ENCODE measurements at places on chromosomes 2 and 18.
A peak's percentile ranks its signal among the peaks of the same experiment; 100 is the strongest.

- no peak for DNase-seq
Measured at GRCh38 chr2:100894105-100894795, 74.3 kb downstream of the NPAS2 start.

GRCh38 chr18:30328839-30329238 is 713.7 kb downstream of the DSC3 start:
- no peak for DNase-seq

DNA sequence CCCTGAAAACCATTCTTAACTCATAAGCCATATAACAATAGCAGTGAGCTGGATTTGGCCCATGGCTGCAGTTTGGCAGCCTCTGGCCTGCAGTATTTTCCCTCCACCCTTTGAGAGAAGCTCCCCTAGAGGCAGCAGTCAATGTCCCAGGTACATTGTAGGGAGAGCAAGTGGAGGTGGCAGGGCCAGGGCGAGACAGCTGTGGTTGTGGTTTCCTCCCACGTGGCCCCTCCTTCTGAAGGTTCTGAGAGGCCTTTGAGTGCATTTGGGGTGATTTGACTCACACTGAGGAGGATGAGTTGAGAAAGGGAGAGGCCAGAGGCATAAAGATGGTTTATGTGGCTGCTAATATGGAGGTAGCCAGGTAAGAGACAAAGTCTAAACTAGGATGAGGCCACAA is 45.5 kb upstream of the LDAH start:
- peak; percentile 46 for DNase-seq

- DNase-seq, result peak; percentile 81
Measured at GRCh38 chr18:13464432-13465123, 246.0 kb downstream of the LDLRAD4 start.

DNA sequence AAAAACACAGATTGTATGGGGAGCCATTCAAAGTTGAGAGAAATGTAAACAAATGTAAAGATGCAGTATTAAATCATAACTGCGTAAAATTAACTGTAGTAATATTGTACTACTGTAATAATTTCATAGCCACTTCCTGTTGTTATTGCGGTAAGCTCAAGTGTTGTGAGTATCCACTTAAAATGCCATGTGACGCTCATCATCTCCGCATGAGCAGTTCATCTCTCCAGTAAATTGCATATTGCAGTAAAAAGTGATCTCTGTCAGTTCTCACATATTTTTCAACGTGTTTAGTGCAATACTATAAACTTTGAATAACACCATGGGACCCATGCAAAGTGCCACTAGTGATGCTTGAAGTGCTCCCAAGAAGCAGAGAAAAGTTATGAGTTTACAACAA is 41.8 kb upstream of the SP3 start:
- DNase-seq, result no peak

- no peak for DNase-seq
Measured at GRCh38 chr18:30682672-30683071, 359.9 kb downstream of the DSC3 start.

DNA sequence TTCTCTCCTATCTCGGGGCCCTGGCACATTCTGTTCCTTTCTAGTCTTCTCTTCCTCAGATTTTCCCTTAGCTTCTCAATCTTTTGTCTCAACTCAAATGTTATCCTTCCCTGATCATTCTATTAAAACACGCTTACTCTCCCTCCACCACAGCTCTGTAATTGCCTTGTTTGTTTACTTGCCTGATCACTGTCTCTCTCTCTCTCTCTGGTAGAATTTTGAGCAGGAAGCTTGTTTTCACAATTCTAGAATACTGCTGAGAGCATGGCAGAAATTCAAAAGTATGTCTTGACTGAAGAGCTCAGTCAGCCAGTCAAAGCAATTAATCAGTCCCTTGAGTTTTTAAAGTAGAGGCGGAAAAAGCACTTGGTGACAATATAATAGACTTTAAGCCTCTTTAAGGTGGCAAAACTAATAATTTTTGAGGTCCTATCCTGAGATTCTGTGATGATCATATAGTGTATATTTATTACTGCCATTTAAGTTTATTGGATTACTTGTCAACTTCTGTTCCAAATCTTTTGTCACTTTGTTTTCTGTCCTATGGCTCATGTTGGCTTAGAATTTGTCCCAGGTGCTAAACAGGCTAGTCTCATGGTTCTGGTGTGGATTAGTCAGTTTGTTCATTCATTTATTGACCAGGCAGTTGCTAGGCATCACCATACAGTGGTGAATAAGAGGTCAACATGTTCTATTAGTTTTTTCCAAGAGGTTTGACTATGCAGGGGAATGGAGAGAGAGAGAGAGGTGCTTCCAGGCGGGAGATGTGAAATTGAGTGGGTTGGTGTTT is 2.3 kb downstream of the PSMD1 start:
- DNase-seq, result no peak

- DNase-seq, result peak; percentile 28
Measured at GRCh38 chr2:231605607-231606091, 13.0 kb downstream of the TEX44 start.

DNA sequence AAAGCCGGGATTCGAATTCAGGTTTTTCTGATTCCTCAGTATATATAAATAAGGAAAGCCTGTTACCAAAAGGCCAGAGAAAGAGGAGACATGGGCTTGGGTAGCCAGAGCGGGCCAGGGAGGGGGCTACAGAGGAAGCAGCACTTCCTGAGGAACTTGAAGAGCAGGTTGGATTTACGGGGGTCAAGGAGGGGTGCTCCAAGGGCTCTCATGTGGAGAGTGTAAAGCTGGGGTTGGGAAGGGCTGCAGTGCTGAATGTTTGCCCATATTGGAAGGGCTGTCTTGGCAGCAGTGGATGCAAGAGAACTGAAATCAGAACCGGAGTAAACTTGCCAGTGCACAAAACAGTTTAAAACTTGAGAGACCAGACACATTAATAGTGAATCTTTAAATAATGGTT is 511.5 kb downstream of the CNTNAP5 start:
- no peak for DNase-seq

GRCh38 chr2:11406958-11407381 is 59.0 kb downstream of the E2F6 start:
- DNase-seq, result no peak

DNA sequence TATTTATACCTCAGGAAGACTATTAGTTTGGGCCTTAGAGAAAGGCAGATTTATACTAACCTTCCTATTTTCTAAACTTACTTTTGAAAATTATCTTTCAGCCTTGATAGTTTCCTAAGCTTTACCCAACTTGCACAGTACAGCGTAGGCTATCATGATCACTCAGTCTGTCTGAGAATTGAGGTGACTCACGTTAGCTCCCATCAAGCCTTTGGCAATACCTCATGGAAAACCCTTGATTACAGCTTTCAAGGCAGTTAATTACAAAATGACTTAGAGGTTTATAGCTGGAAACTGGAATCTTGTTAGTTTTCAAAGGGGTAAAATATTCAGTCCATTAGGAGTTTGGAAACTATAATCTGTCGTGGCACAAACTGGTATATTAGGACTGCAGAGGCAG is 26.4 kb upstream of the ARMC9 start:
- DNase-seq, result no peak

DNA sequence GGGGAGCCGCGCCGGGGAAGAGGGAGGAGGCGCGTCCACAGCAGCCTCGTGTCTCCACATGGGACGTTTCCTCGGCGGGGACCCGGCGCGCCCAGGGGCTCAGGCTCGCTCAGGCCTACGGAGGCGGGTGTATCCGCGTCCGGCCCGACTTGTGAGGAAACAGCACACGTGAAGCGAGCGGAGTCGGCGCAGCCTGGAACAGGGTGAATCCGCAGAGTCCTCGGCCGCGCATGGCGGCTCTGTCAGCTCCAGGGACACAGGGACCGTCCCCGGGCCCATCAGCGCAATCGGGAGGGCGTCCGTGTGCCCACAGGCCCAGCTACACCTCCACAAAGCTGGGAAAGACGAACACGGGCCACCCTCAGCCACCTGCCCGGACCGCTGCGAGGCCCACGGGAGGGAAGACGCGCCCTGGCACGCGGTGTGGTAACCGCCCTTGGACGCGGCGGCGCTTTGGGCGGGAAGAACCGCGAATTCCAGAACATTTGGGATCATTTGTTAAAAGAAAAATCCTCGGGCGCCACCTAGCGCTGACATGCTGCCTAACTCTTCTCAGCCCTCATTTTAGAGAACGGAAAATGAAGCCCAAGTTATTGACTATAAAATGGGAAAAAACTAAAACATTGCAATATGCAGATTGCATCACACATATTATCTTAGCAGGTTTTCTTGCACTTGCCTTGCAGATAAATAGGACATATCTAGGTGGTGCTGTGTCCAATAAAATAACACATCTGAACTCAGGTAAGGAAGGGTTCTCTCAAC is 40.4 kb downstream of the TMEM18 start:
- peak; percentile 51 for DNase-seq

DNA sequence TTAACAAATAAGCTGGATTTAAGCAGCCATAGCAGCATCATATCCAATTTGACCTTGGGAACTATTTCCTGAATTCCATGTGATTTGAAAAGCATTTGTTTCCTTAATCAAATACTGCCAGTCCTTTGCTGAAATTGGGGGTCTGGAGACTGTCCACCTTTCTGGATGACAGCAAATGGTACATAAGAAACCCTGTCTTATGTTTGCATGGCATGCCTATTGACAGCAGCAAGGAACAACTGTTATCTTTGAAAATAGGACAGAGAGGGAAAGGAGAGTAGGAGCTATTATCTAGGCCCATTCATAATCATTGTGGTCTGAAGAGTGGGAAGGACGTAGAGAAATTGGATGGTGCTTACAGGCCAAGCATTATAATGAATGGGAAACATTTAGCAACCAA is 129.2 kb upstream of the CTNNA2 start:
- no peak for DNase-seq

GRCh38 chr2:128012698-128013097 is 15.2 kb downstream of the SAP130 start:
- DNase-seq, result no peak

DNA sequence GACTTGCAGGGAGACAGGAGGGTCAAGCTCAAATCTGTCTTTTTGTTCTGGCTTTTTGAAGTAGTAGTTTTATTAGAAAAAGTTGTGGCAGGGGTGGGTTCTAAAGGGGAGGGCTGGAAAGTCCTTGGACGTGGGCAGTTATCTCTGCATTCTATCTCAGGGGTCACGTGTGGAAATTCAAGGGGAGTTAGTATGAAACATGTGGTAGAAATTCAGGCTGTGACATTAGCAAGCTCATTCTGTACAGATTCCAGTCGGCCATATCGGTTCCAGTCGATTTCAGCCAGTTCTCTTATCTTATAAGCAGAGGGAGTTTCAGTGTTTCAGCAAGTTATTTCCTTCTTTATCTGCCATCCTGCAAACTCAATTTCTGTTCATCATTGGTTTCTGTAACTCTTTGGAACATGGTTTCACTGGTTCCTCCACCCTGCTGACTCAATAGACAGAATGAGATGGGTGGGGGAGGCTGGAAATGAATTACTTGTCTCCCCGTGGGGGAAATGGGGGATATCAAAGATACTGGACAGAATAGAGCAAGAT is 53.0 kb downstream of the RAB27B start:
- no peak for DNase-seq

DNA sequence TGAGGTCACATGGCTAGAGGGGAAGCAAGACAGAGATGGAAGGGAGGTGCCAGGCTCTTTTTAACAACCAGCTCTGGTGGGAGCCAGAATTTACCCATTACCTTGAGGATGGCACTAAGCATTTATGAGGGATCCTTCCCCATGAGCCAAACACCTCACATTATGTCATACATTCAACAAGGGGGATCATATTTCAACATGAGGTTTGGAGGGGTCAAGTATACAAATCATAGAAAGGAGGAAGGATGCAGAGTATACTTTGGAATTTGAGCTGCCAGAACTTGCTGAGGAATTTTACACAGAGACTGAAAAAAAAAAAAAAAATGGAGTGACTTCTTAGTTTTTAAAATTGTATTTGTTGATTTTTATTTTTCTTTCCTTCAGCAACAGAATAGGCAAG is 891.4 kb downstream of the CCDC85A start:
- no peak for DNase-seq

DNA sequence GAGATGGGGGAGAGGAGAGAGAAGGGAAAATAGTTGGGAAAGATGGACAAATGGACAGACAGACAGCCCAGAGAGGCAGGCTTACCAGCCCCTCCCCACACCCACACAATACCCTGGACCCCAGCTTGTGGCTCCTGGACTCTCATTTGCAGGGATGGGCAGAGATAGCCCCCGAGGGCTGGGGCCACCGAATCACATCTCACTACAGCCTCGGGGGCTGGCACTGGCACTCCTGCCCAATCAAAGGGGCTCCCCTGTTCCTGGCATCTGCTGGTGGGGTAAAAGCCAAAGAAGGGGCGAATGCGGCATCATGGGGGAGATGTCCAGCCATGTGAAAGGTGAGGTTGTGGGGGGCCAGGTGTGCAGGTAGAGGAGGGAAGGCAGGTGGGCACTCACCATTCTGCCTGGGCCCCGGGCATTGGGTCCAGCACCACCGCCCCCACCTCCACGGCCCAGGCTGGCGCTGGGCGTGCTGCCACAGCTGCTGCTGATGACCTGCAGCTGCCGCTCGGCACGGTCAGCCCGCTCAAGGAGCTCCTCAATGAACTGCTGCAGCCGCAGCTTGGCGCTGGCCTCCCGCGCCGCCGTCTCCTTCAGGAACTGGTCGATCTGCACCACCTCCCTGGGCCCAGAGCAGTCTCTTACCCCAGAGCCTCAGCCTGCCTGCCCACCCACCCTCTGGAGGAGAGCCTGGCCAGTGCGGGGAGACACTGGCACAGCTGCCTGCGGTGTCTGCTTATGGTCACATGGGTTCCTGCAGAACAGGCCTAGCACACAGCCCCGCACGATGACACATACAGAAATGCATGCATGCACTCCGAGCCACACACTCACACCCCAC is 18.0 kb downstream of the FBXO41 start:
- no peak for DNase-seq

DNA sequence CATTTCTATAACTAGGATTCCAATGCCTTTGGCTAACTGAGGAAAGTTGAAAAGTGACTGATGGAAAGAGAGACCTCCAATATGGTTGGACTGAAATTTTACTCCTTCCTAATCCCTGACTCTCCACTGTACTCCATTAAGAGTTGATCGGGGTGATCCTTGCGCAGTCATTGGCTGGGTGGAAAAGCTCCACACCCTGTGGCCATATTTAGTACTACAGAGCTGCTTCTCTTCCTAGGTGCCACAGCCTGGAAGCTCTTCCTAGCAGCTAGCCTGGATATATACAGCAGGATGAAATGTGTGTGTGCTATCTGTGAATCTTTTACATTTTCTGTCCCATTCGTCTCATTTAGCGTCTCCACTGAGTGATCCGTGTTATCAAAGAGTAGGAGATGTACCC is 71.2 kb downstream of the MEP1B start:
- no peak for DNase-seq

GRCh38 chr2:204967199-204967960 is 422.1 kb downstream of the PARD3B start:
- peak; percentile 66 for DNase-seq

GRCh38 chr18:62106271-62106670 is 80.6 kb downstream of the PIGN start:
- DNase-seq, result no peak
